ENCODE measurements at places on chromosomes 4 and X.

GRCh38 chrX:43961699-43962098, 11.5 kb downstream of the NDP start:
- peak; percentile 4 for DNase-seq

DNA sequence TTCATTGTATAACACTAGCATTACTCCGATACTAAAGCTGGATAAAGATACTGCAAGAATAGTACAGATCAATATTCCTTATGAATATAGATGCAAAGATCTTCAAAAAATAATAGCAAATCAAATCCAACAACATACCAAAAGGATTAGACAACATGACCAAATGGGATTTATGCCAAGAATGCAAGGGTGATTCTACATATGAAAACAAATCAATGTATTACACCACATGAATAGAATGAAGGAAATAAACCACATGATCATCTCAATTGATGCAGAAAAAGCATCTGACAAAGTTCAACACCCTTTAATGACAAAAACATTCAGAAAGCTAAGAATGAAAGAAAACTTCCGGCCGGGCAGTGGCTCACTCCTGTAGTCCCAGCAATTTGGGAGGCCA, 42.8 kb downstream of the CUL4B start:
- no peak for DNase-seq

GRCh38 chrX:120372667-120373370, 10.9 kb downstream of the ATP1B4 start:
- no peak for DNase-seq

GRCh38 chr4:124803641-124804040, 91.1 kb upstream of the ANKRD50 start:
- no peak for DNase-seq

- DNase-seq = no peak
Observed at GRCh38 chr4:49044270-49044669, 58.2 kb downstream of the CWH43 start.

GRCh38 chr4:186554539-186554913, 841 bp downstream of the MTNR1A start:
- DNase-seq = no peak

DNA sequence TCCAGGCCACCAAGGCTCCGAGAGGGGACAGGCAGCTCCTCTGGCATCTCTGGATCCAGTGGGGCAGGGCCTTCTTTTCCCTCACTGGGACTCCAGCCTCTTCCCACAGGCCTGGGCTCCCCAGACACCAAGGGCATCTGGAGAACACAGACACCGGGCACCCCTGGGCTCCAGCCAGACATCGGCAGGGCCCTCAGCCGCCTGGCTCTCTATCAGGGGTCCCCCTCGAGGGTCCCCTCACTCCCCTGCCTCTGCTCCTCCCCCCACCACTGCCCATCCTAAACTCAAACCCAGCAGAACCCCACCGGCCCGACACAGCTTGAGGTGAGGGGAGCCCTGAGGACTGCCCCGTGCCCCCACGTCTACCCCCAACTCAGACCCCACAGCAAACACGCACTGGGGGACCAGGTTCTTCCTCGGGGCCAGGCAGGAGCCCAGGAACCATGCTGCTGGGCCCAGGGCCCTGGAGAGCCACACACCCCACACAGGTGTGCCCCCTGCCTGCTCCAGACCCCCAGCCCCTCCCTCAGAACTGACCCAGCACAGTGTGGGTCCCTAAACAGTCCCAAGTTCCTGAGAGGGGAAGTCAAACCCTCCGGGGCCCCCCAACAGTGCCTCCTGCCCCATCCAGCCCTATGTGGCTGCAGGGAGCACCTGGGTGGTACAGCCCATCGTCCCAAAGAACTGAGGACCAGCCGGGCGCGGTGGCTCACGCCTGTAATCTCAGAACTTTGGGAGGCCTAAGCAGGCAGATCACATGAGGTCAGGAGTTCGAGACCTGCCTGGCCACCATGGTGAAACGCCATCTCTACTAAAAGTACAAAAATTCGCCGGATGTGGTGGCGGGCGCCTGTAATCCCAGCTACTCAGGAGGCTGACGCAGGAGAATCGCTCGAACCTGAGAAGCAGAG, 86.8 kb downstream of the FAM53A start:
- DNase-seq = no peak

- DNase-seq = no peak
Observed at GRCh38 chr4:180219080-180219479, 2024.1 kb upstream of the TENM3 start.

- DNase-seq = peak; percentile 85
Observed at GRCh38 chr4:119212964-119213606, 572 bp downstream of the USP53 start.

GRCh38 chrX:65642914-65643491, 24.5 kb upstream of the MSN start:
- no peak for DNase-seq

- DNase-seq = no peak
Observed at GRCh38 chr4:23945451-23946017, 55.7 kb upstream of the PPARGC1A start.

DNA sequence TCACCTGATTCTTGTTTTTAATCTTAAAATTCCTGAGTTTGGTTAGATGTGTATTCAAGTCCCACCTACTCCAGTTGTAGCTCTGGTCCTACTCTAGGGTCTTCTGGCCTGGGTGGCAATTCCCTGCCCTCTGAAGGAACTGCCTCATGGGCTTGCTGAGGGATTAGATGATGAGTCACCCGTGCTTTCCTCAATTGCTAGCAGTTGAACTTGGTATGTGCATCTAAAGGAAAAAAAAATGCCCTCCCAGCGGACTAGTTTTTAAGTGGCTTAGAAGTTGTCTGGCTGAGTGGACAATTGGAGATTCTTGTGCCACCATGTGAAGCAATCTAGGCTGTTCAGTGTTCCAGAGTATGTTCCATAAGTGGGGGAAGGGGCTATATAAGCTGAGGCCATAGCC, 127.0 kb downstream of the CCNG2 start:
- no peak for DNase-seq

GRCh38 chrX:17081968-17082367, 135.5 kb downstream of the REPS2 start:
- DNase-seq = peak; percentile 6

DNA sequence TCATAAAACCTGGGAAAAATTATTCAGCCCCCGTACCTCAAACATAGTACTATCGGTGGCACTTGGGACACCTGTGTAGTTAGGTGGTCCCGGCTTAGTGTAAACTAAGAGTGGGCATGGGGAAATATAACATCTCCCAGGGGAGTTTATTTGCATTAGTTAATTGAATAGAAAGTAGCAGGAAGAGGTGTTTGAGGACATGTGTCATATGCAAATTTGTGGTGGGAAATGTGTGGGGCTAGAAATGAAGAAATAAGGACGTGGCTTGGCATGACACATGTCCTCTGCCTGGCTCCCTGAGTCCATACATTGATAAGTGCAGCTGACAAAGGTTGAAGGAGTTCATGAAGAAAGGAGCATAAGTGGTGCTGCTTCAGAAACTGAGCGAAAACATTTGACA, 483.6 kb downstream of the SH2D1A start:
- no peak for DNase-seq

GRCh38 chr4:67723341-67723740, 22.4 kb upstream of the UBA6 start:
- no peak for DNase-seq

DNA sequence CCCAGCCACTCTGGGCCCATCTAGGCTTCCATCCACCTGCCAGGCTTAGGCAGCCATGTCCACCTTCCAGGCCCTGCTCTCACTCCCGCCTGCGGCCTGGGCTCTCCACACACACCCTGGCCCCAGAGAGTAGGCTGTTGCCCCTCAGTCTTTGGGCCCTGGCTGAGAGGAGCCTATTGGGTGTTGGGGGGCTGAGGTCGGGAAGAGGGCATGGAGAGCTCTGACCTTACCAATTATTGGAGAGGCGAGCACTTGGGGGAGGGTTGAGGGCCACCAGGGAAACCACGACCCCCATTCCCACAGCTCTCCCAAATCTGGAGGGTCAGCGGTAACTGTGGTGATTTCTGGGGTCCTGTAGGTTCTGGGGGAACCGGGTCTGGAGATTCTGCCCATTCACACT, 38.2 kb downstream of the HTRA3 start:
- no peak for DNase-seq

- DNase-seq = peak; percentile 5
Observed at GRCh38 chr4:84451546-84451945, 47.5 kb downstream of the NKX6-1 start.

DNA sequence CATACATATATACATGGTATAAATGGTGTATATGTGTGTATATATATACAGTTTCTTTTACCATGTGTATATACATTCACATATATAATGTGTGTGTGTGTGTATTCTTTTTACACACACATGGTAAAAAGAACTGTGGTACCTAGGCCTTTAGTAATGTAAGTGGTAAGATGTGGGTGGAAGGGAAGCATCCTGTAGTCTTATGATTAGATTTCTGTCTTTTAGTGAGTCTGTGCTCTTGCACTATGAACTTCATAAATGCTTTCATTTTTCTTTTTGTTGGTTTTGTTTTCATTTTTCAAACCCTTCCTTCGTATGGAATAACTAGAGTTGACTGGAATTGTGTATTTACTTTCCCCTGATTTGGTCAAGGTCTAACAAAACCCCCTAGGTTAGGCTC, 12.1 kb downstream of the PABPC4L start:
- no peak for DNase-seq

GRCh38 chr4:42703813-42704212, 46.9 kb upstream of the ATP8A1 start:
- DNase-seq = peak; percentile 15

GRCh38 chr4:684623-685327, 4.2 kb downstream of the SLC49A3 start:
- no peak for DNase-seq

GRCh38 chr4:74543983-74544382, 99.0 kb downstream of the AREG start:
- no peak for DNase-seq

DNA sequence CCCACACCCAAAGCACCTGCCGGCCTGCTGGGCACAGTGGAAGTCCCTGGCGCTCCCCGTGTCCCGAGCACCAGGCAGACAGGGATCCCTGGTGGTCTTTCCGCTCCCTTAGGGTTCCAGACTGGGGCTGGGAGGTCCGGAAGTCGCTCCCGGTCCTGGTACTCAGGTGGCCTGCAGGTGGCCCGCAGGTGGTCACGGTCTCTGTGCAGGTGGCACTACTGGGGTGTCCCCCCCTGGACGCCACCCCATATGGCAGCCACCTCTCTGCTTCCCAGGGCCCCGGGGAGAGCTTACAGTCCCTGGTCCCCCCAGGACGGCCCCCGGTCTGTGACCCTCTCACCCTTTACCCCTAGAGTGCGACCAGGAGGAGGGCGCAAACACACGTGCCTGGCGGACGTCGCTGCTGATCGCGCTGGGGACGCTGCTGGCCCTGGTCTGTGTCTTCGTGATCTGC, 13.6 kb downstream of the SLC25A6 start:
- no peak for DNase-seq

DNA sequence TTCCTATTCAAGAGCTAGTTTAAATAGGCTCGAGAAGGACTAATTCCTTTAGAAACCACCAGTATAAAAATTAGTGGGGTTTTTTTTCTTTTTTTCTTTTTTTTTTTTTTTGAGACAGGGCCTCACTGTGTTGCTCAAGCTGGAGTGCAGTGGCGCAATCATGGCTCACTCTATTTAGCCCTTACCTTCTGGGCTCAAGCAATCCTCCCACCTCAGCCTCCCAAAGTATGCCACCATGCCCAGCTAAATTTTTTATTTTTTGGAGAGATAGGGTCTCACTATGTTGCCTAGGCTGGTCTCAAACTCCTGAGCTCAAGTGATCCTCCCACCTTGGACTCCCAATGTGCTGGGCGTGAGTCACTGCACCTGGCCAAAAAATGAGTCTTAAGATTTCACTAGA, 52.8 kb downstream of the APOO start:
- no peak for DNase-seq

DNA sequence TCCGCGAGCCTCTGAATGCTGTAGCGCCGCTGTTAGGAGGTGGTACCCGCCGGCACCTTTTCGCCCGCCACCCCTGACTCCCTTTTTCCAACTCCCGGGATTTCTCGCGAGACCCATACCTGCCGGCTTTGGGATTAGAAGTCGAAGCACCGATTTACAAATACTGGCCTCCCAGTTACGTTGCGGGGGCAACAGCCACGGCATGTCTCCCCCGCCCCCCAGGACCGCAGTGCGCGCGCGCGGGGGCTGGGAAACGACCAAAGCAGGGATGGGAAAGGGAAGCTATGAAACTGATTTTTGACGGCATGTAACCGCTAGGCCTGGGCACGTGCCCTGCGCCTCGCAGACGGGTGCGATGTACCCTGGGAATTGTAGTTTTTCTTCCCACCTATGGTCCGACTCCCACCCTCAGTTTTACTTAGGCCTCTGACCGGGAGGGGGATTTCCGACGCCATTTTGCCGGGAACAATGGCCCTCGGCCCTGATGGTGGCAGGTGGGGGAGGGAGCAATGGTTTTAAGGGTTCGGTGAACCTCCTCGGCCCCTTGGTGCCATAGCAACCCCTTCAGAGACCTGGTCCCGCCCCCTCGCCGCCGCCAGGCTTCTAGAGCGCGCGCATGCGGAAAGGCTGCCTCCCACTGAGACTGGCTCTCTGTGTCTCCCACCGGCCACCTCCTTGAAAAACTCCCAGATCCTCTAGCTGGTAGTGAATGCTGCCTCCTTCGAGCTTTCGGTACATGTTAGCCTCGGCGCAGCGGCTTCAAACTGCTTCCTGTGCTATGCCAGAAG, 772 bp upstream of the WNK3 start:
- peak; percentile 80 for DNase-seq

DNA sequence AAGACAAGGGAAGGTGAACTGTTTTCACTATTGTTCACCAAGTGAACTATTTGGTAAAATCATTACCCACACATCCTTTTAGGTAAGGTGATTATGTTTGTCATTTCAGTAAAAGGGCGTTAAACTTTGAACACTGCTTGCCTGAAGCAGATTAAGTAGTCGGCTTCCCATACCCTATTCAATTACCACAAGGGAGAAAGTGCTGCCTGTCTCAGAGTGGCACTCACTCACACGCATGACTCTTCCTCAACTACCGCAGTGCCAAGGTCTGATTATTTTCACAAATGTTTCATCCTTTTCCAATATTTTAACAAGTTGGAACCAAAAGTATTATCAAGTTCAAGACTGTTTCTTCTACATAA, 11.0 kb downstream of the VEGFC start:
- DNase-seq = peak; percentile 46

Data from NCI-H82 (cell line).